ENCODE measurements at places on chromosomes 3 and 15. TPM values are rescaled to one million over a fixed set of nuclear protein-coding genes. Genes with fewer than 3 reads are reported as not detected.

- no peak overlapping the region for H3K4me3 ChIP-seq
- H3K4me1 ChIP-seq, result no peaks in the 10 kb centered on the region
- no peak overlapping the region for H3K27ac ChIP-seq
- no peaks in the 10 kb centered on the region for H3K36me3 ChIP-seq
Measured at GRCh38 chr3:139778682-139779233, 101.0 kb upstream of the NMNAT3 start.

GRCh38 chr3:33083958-33084357 lies 13.0 kb downstream of the GLB1 start:
- no peak overlapping the region for H3K4me3 ChIP-seq
- H3K4me1 ChIP-seq, result no peaks in the 10 kb centered on the region
- no peaks in the 10 kb centered on the region for H3K36me3 ChIP-seq
- H3K27me3 ChIP-seq, result no peaks in the 10 kb centered on the region

GRCh38 chr3:25097023-25097422 lies 331.0 kb upstream of the RARB start:
- DNase-seq, result no peak
- H3K36me3 ChIP-seq, result no peaks in the 10 kb centered on the region
- H3K27ac ChIP-seq, result no peak overlapping the region
- H3K4me1 ChIP-seq, result no peaks in the 10 kb centered on the region

DNA sequence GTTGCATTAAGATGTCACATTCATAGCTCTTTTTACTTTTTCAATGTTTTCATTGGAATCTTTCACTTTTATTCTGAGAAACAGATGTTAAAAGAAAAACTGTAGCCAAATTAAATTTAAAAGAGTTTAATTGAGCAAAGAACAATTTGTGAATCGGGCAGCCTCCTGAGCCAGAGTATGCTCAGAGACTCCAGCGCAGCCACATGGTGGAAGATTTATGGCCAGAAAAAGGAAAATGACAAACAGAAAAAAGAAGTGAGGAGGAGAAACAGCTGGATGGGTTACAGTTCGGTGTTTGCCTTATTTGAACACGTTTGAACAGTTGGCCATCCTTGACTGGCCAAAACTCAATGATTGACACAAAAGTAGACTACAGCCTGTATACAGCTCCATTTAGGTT lies 33.8 kb upstream of the RAB11A start:
- H3K4me3 ChIP-seq, result no peak overlapping the region
- peak overlapping the region; percentile 38 for H3K27ac ChIP-seq
- no peaks in the 10 kb centered on the region for H3K27me3 ChIP-seq
- H3K36me3 ChIP-seq, result no peaks in the 10 kb centered on the region
- no peak for DNase-seq
- peaks cover 8% of the 10 kb centered on the region for H3K4me1 ChIP-seq

- no peaks in the 10 kb centered on the region for H3K36me3 ChIP-seq
- H3K4me1 ChIP-seq, result no peaks in the 10 kb centered on the region
- DNase-seq, result no peak
- no peak overlapping the region for H3K4me3 ChIP-seq
Measured at GRCh38 chr15:81567924-81568323, 193.9 kb upstream of the TMC3 start.

DNA sequence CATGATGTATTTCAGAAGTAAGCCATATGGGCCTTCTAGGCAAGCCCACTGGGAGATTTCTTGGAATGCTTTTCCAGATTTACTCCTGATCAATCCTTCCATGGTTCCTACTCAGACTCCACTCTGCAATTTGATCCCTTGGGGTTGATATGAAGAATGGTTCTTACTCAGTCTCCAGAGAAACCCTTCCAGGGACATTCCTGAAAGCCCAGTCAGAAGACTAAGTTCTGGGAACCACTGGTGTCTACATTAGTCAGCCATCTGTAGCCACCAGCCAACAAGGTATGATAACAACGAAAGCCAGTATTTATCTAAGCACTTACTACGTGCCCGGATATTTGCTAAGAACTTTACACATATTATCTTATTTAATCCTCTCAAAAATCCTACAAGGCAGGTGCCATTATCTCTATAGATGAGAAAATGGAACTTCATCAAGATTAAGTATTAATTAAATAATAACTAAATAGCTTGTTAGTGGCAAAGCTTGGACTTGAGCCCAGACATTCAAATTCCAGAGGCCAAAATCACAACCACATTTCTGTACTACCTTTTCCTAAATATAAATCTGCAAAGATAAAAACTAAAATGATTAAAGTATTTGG lies 32.7 kb downstream of the ZNF385D start:
- no peaks in the 10 kb centered on the region for H3K4me1 ChIP-seq
- no peaks in the 10 kb centered on the region for H3K27me3 ChIP-seq
- no peak overlapping the region for H3K27ac ChIP-seq
- no peak overlapping the region for H3K4me3 ChIP-seq
- no peaks in the 10 kb centered on the region for H3K36me3 ChIP-seq

The C3orf20 gene
- total RNA-seq, result not detected

The CLDN18 gene
- not detected for total RNA-seq
